Colonic mucosa (tissue), 4 donors: ENCODE measurements at places on chromosomes 11 and 22.

DNA sequence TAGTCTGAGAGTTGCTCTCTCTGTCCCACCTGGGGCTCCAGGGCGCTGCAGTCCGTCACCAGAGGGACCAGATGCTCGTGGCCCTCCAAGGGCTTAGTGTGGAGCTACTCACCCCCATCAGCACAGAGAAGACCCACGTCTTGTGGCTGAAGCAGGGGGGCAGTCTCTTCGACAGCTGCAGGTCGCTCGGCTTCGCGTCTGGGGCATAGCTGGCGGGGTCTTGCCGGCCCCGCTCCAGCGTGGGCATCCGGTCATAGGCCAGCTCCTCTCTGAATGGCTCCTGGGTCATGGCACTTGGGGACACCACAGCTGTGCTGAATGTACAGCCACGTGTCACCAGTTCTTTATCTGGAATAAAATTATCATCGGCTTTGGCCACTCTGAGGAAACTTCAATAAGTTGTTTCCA is 608 bp downstream of the MLC1 start:
- H3K4me3 ChIP-seq: no peak overlapping the region
- H3K4me1 ChIP-seq: peaks cover 2% of the 10 kb centered on the region
- H3K27me3 ChIP-seq: no peaks in the 10 kb centered on the region
- H3K36me3 ChIP-seq: no peaks in the 10 kb centered on the region
- no peak overlapping the region for H3K27ac ChIP-seq

- peaks cover 40% of the 10 kb centered on the region for H3K36me3 ChIP-seq
- DNase-seq: peak; percentile 22
- H3K4me1 ChIP-seq: peaks cover 15% of the 10 kb centered on the region
- H3K4me3 ChIP-seq: peak overlapping the region; percentile 86
- H3K27me3 ChIP-seq: no peaks in the 10 kb centered on the region
Observed at GRCh38 chr11:65132238-65132987, 1.9 kb downstream of the SYVN1 start.

DNA sequence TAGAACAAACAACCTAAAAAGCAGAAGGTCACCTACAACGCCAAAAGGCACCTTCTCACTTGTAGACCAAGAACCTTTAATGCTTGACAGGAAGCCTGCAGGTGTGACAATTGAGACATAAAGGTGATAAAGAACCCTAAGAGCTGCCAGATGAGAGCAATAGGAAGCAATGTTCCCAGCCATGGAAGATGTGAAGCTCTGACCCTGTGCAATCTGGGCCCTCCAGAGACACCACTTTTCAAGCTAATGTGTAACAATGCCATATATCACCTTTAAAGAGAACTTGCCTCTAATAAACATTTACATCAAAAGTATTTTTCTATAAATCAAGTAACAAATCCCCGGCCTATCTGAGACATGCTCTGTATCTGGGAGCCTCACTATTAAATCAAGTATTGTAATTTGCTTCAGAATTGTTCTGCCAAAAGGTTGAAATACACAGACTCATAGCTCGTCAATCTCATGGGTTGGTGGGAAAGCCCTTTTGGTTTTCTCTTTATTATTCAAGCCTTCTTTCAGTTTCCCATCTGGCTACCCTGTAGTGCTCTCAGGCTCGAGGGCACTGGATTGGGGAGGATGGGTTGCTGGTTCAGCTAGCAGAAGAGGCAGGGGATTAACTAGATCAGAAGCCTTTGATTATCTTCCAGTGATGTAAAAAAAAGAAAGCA is 368.9 kb downstream of the BUD13 start:
- H3K27ac ChIP-seq: no peak overlapping the region
- H3K27me3 ChIP-seq: no peaks in the 10 kb centered on the region
- DNase-seq: no peak
- H3K36me3 ChIP-seq: no peaks in the 10 kb centered on the region
- H3K4me1 ChIP-seq: no peaks in the 10 kb centered on the region

GRCh38 chr11:111351374-111352055 is 27.6 kb downstream of the POU2AF1 start:
- no peaks in the 10 kb centered on the region for H3K27me3 ChIP-seq
- H3K27ac ChIP-seq: no peak overlapping the region

DNA sequence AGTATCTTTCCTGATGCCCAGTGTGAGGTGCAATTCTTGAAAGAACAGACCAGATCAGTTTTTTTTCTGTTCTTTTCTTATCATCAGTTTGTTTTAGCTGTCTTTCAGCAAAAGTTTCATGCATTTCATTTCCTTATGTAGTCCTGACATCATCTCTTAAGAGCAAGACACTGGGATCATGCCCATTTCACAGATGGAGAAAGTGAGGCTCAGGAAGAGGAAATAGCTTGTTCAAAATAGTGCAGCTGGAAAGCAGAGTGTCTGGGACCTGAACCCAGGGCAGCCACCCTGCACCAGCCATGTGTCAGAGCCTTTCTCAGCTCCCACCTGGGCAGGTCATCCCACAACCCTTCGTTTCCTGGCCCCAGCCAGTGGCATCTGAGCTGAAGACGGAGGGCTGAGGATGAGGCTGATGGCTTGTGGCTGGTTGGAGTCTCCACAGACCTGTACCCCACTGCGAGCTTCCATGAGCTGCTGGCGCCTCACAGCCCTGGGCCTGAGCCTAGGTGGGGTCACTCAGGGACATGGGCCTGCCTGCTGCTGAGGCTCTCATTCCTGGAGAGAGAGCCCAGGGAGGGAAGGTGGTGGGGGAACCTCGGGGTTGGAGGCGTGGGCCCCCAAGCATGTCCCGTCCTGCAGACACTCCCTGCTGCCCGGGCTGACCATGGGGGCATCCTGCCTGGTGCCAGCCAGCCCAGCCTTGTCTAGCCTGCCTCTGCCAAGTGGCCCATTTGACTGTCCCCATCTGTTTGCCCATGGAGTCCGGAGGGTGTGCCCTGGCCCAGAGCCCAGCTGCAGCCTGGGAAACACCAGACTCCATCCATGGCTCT is 61.8 kb downstream of the SMIM38 start:
- no peak overlapping the region for H3K27ac ChIP-seq
- peak; percentile 46 for DNase-seq
- no peaks in the 10 kb centered on the region for H3K4me1 ChIP-seq
- no peak overlapping the region for H3K4me3 ChIP-seq
- H3K27me3 ChIP-seq: no peaks in the 10 kb centered on the region

DNA sequence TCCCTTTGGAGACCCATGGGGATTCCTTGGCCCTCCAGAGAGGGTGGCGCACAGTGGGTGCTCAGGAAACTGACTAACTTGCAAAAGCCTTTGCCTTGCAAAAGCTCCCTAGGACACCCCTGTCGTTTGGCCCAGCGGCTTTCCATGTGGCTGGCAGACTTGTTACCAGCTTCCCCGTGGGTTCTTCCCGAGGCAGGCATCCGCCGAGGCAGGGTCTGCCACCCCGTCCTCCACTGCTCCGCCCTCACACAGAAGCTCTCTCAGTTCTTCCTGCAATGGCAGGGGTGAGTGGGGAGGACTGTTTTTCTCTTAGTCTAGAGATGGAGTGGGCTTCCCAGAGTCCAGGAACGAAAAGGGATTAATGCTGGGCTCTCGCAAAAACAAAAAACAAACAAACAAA is 23.0 kb downstream of the ALX4 start:
- no peak overlapping the region for H3K4me3 ChIP-seq
- no peaks in the 10 kb centered on the region for H3K4me1 ChIP-seq
- H3K27ac ChIP-seq: no peak overlapping the region
- no peak for DNase-seq

GRCh38 chr11:83219095-83219494 is 25.6 kb downstream of the ANKRD42 start:
- no peak for DNase-seq
- H3K4me3 ChIP-seq: no peak overlapping the region
- no peaks in the 10 kb centered on the region for H3K27me3 ChIP-seq
- no peaks in the 10 kb centered on the region for H3K4me1 ChIP-seq
- H3K27ac ChIP-seq: no peak overlapping the region

GRCh38 chr11:127137771-127138280 is 137.3 kb upstream of the KIRREL3 start:
- no peak overlapping the region for H3K4me3 ChIP-seq
- no peak for DNase-seq
- H3K4me1 ChIP-seq: no peaks in the 10 kb centered on the region
- no peak overlapping the region for H3K27ac ChIP-seq
- no peaks in the 10 kb centered on the region for H3K27me3 ChIP-seq
- H3K36me3 ChIP-seq: no peaks in the 10 kb centered on the region

DNA sequence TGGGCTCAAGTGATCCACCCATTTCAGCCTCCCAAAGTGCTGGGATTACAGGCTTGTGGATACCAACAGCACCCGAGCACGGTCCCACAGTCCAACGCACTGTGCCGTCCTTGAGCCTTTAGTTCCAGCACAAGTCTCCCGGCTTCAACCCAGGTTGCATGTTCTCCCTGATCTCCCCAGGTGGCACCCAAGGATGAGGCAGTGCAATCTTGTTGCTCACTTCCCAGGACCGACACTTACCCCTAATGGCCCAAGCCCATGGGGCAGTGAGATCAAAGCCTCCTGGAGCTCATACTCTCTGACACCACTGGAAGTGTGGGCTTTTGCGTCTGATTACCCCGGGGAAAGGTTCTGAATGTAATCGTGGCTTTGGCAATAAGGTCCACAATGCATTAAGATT is 3.5 kb downstream of the PRAME start:
- no peak for DNase-seq
- H3K36me3 ChIP-seq: no peaks in the 10 kb centered on the region
- no peak overlapping the region for H3K27ac ChIP-seq
- H3K27me3 ChIP-seq: no peaks in the 10 kb centered on the region
- H3K4me3 ChIP-seq: no peak overlapping the region

GRCh38 chr22:21012446-21013407 is 2.2 kb upstream of the P2RX6 start:
- no peak for DNase-seq
- H3K4me1 ChIP-seq: peaks cover 9% of the 10 kb centered on the region
- no peak overlapping the region for H3K27ac ChIP-seq
- no peaks in the 10 kb centered on the region for H3K36me3 ChIP-seq

GRCh38 chr22:46563381-46564083 is 26.1 kb upstream of the CELSR1 start:
- peak overlapping the region; percentile 8 for H3K4me3 ChIP-seq
- H3K36me3 ChIP-seq: no peaks in the 10 kb centered on the region
- peaks cover 8% of the 10 kb centered on the region for H3K4me1 ChIP-seq
- peak overlapping the region; percentile 78 for H3K27ac ChIP-seq
